ENCODE measurements at places on chromosomes 11 and 22.

DNA sequence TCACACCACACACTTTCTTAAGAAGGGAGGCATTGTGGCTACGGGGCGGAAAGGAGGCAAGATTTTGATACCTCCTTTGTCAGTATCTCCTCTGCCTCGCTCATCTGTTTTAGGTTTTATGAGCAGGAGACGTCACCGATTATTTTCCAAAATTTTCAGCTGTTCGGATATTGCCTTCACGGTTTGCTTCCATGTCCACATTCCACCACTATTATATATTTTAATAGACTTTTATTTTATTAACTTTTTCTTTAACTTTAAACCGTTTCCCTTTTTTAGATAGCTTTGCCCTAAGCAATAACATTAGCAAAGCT lies 33.7 kb upstream of the CREB3L1 start:
- DNase-seq, result no peak

DNA sequence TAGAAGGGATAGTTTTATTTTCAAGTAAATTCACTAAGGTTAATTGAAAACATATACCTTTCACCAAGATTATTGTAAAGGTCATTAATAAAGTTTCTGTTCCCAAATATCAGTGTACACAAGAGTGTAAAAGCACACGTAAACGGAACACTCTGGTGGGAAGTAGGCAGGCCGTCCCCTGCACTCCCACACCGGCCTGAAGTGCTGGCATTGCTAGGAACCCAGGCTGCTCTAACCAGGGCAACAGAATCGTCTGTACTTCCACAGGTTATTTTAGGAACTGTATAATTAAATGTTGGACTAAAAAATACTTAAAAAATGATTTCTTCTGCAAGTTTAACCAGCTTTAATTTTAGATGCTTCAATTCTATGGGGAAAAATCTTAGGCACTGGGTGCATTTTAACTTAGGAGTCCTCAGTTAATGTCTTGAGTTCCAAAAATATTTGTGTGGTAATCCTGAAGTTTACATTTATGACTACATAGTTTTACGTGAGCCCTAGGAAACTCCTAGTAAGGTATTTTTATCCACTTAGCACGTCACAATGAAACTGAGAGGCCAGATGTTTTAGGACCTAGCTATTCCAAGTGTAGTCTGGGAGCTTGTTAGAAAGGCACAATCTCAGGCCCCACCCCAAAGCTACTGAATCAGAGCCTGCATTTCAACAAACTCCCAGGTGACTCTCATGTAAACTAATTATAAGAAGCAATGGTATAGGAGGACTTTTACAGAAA lies 31.2 kb downstream of the KMT5B start:
- DNase-seq, result no peak

GRCh38 chr11:2826679-2827056 lies 58.9 kb downstream of the CDKN1C start:
- DNase-seq, result no peak

DNA sequence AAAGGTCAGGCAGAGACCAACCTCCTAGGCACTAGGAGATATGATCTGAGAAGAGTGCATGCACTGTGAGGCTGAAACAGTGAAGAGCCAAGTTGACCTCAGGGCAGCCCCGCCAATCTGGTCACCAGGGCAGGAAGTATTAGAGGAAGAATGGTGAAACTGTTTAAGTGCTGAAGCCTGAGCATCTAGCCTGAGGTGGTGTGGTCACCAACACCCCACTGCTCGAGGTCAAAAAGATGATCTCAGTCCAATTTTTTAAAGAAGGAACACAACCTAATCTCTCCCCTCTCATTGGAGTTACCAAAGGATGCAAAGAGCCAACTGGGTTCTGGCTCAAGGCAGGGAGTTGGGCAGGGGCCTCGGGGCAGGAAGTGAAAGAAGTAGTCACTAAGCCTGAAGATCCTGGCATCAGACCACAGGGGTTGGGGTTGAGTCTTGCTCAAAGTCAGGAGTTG lies 4.0 kb downstream of the APBB1 start:
- DNase-seq, result no peak

DNA sequence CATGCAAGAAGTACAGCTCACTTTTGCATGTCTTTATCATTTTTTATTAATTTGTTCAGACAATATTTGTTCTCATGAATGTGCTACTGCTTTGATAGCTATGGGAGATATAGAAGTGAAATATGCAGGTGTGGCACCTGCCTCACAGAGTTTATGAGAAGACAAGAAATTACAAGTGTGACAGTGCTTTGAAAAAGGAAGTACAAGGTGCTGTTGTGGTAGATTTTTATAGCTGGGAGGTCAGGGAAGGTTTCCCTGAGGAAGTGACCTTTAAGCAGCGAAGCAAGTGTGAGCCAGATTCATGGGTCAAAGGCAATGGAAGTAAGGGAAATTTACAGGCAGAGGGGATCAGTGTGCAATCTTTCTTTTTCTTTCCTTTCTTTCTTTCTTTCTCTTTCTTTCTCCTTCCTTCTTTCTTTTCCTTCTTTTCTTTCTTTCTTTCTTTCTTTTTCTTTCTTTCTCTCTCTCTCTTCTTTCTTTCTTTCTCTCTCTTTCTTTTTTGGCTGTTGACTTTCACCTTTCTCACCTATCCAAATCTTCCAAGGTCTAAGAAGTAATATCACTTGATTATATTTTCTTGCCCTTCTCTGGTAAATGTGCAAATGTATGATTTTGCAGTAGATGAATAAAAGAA lies 6.4 kb upstream of the BMAL1 start:
- no peak for DNase-seq

DNA sequence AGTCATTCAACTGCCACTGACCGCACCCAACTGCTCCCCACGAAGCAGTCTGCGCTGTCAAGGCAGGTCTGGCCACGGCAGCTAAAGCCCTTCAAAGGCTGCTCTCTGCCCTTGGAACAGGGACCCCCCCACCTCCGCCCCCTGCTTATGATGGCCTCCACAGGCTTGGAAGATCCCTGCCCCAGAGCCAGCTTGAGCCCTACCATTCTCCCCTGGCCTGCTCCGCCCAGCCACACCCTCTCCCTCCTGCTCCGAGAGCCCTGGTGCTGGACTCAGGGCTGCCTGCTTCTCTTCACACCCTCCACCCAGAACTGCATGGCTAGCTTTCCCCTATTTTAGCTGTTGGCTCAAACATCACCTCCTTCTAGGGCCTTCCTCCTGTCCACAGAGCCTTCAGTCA lies 19.0 kb downstream of the ZMAT5 start:
- no peak for DNase-seq

DNA sequence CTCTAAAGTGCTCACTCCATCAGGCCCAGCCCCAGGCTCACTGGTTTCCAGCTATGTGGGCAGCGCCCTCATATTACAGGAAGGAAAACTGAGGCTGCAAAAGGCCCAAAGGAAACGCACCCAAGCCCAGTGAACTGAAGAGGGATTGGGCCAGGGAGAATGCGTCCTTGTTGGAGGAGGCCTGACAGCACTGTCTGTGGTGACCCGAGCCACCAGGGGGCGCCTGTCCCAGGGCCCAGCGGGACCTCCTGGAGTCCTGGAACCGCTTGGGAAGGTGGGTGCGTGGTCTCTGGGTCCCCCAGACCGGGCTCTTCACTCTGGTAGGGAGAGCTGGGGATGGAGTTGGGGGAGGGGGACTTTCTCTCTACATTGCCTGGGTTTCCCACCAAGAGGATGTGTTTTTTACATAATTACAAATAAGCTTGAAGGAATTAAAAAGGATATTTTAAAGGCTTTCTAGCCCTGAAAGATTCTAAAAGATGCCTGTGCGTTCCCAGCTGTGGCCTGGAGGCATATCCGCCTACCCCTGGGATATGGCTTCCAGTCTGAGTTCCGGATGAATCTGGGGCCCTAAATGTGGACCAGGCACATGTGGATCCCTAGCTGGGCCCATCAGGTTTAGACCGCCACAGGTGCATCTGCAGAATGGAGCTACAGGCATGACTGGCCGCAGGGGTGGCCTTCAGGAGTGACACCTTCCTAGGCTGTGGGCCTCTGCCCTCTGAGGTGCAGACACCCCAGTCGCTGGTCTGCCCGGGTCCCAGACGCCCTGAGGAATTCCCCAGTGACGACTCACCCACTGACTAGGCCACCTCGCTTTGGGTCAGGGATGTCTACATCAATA lies 4.2 kb downstream of the SPI1 start:
- peak; percentile 84 for DNase-seq

Data from T-helper 17 cell (primary cell).